ENCODE measurements at places on chromosomes 5 and 9.

GRCh38 chr5:71809446-71809845 is 90.4 kb downstream of the CARTPT start:
- DNase-seq, result no peak

DNA sequence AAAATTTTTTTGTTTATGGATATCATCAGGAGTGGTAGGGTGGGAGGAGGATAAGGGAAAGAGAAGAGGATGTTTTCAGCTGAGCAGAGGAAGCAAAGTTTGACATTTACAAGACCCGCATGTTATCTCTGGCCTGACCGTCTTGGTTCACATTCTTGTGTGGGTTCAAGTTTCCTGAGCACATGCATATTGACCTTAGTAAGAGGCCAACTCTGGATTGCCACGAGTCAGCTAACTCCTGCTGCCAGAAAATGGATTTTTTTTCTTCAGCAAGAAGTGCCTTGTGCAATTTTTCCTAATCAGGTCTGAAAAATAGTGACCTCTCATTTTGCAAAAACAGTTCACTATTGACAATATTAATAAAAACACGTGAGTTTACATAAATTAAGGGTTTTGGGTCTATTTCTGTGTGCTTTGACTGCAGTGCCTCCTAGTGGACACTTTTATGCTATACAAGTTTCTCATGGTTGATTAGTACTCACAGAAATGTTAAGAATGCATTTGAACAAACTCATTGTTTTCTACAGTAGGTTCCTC is 27.1 kb upstream of the BASP1 start:
- no peak for DNase-seq

- no peak for DNase-seq
Measured at GRCh38 chr5:30001826-30002225, 1191.7 kb upstream of the CDH6 start.

GRCh38 chr9:16277471-16277960 is 593.0 kb downstream of the BNC2 start:
- no peak for DNase-seq

DNA sequence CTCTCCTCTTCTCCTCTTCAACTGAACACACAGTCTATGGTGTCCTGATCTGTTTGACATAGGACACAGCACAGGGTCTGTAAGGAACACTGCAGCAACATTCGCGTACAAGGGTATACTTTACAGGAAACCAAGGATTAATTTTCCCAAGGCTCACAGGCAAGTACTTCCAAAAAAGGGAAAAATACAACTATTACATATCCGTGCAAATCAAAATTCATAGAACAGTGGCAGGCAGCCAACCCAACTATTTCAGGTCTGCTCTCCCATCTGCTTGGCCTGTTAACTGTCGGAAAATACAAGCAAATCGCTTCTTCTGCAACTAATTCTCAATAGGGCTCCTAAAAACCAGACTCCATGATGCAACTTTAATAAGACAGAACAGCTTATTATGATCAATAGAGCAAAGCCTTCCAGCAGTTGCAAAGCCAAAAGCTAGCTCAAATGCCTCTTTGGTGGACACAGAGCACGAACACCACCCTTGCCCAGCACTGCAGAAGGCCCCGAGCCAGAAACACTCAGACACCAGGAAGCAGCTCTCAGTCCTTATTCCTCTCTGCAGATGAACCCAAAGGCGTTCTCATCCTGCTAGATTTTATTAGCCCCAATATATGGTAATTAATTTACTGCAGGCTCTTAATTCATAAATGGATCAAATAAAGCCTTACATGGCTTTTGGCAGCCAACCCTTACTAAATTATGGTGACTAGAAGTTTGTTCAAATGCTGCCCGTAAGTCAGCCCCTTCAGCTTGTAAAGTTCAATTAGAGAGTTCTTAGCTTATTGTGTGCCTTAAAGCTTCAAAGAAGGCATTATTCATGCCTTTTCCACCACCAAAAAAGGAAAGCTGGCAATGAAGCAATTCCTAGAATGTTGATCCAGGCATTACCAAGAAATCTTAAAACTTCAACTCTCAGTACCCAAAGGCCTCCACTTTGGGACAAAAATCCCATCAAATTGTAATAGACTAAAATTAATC is 68.8 kb downstream of the ZNF608 start:
- DNase-seq, result no peak

DNA sequence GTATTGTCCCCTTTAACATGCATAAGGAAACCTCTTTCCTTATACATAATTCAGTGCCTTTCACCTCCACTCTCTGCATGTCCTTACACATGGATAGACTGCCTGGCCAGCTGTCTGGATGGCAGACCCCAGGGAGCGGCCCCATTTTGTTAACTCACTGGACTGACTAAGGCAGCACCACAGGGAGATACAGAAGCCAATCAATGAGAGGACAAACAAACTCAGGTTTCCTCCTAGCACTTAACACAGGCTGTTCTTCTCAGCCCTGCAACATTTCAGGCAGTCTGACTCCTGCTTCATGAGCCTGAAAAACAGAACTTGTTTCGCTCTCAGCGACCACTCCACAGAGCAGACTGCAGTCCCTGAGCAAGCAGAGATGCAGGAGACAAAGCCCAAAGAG is 135.4 kb upstream of the RASEF start:
- no peak for DNase-seq

Data from NCI-H1048 (cell line).